Naive B cell (primary cell): ENCODE measurements at places on chromosomes 12 and 14. TPM values are rescaled to one million over a fixed set of nuclear protein-coding genes. Genes with fewer than 3 reads are reported as not detected.

NFE2 gene
- polyA plus RNA-seq, result 1.6 TPM

SLC38A2 gene
- 48.8 TPM for polyA plus RNA-seq

SLC2A13 gene
- polyA plus RNA-seq, result not detected

GSC gene
- polyA plus RNA-seq, result not detected

OR6C68 gene
- not detected for polyA plus RNA-seq

PPP1R13B gene
- 1.8 TPM for polyA plus RNA-seq

DNA sequence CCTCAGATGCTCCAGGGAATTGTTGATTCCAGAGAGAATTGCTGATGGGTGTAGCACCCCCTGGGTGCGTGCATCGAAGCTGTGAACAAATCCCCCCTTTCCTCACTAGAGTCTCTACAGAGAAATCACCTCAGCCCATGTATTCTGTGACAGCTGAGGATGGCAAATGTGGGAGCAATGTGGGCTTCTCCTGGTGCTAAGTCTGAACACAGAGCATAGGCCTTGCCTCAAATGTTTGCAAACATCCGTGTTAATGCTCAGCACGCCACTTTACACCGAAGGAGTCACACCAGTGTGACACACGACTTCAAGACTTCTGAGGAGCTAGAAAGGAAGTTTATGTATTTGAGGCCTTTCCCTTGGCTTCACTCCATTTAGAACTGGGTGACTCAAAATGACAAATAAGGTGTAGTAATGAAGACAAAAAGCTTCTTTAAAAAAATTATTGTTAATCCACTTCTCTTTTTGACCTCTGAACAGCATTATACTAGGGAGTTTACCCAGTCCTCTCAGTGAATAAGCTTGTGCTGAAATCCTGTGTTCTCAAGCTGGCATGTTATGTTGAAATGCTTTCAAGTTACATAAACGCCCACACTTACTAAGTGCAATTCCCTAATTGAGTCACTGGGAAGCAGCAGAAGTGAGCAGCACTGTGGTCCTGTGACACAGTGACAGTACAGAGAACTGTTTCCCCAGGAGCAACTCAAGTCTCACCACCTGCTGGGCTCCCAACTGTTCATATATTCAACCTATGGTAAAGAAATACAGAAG is 92.9 kb downstream of the FAR2 start:
- no peaks in the 10 kb centered on the region for H3K36me3 ChIP-seq
- H3K27me3 ChIP-seq, result no peaks in the 10 kb centered on the region
- no peaks in the 10 kb centered on the region for H3K4me1 ChIP-seq
- H3K4me3 ChIP-seq, result no peak overlapping the region

DNA sequence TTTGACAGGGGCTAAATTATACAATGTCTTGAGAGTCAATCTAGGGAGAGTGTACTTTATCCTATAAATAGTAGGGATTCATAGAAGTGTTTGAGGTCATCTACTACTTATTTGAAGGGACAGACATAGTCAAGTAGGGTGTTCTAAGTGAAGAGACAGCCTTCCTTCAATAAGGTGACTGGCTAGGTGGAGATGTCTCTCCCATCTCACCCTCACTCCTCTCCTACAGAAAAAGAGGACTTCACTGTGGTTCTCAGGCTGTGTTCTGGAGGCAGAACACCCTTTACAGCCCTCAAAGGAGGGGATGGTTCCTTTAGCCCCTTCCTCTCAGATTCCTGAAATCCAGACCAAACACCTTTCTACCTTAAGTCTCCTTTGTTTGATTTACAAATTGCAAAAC is 2.8 kb upstream of the NFE2 start:
- peak overlapping the region; percentile 65 for H3K4me3 ChIP-seq
- DNase-seq, result no peak
- H3K36me3 ChIP-seq, result no peaks in the 10 kb centered on the region
- peaks cover 52% of the 10 kb centered on the region for H3K27me3 ChIP-seq
